CD4-positive, alpha-beta T cell treated with Interleukin-12 subunit alpha and Interleukin-12 subunit beta, for 1 hour (primary cell): ENCODE measurements at places on chromosomes 1 and 21.
A peak's percentile ranks its signal among the peaks of the same experiment; 100 is the strongest.

DNA sequence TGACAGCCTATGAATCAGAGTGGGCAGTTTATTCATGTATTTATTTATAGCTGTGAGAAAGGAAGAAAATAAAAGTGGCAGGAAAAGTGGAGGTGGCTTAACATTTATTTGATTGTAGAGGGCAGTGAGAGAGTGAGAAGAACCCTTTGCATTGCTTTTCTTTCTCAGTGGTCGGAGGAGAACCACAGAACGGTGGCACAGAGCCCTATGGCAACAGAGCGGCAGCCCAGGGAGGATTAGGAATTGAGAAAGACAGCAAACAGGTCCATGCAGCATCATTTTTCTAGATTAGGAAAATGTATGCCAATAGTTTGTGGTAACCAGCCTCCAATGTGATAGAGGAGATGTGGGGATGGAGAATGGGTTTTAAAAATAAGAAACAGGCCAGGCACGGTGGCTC, 53.1 kb downstream of the NMNAT2 start:
- DNase-seq, result no peak

- DNase-seq, result no peak
Measured at GRCh38 chr1:18646091-18646785, 15.6 kb downstream of the PAX7 start.

DNA sequence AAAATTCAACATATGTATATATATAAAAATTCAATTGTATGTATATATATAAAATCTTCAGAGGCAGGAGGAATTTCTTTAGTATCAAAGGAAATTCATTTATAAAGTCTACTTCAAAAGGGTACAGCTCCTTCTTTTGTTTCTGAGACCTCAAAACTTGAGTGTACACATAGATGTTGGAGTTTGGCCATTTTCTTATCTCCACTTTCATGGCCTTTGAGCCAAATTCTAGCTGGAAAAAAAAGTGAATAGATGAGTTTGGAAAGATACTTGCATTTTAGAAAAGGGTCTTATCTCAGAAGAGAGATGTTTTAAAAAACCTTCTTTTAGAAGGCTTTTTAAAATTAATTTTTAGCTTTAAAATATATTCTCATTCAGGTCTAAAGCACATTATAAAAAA, 103.2 kb downstream of the ATF6 start:
- no peak for DNase-seq

DNA sequence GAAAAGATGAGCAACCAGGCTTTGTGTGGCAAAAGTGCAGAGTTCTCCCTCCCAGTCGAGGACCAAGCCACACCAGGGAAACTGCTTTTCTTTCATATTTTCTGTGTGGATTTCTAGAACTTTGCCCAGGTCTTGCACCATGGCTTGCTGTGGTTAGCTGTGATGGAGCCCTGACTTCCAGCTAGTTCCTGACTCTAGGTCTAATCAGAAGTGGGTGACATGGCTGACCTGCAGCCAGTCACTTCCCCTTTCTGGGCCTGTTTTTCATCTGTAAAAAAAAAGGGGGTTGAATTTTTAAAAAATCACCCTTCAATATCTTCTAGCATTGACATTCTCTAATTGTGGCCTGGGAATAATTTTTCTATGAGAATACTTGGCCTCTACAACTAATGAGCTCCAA, 491.2 kb upstream of the USP24 start:
- DNase-seq, result no peak

DNA sequence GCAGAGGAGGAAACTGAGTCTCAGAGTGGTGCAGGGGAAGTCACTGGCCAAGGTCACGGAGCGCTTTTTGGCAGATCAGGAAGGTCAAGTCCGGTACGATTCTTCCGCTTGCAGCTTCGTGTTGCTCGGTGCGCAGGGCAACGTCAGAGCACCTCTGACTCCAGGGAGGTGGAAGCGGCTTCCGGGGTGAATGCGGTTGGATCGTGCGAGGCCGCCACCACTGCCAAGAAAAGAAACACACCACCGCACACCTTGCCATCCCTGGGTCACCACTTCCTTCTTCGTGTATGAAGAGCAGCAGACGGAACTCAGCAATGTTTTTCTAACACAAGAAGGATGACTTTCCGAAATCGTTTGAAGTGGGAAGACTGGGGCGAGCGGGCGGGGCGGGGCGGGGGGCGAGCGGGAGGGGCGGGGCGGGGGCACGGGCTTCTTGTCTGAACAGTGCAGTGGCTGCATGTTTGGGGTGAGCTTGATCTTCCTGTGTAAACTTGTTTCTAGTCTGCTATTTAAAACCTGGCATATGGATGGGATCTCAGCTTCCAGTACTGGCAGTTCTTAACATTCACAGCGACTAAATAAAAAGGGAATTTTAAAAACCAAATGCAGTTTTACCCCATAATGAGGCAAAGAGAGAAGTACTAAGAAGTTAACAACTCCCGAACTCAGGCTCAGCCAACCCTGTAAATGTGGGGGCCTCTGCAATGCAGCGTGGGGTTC, 300.0 kb downstream of the RRAGC start:
- DNase-seq, result peak; percentile 84

- no peak for DNase-seq
Measured at GRCh38 chr1:215986401-215986800, 419.3 kb downstream of the KCTD3 start.
